H9 (cell line): ENCODE measurements at places on chromosomes 13 and 19. TPM values are rescaled to one million over a fixed set of nuclear protein-coding genes. Genes with fewer than 3 reads are reported as not detected.

Gene NDUFA3
- 174 and 188 TPM in 2 replicates for total RNA-seq

DNA sequence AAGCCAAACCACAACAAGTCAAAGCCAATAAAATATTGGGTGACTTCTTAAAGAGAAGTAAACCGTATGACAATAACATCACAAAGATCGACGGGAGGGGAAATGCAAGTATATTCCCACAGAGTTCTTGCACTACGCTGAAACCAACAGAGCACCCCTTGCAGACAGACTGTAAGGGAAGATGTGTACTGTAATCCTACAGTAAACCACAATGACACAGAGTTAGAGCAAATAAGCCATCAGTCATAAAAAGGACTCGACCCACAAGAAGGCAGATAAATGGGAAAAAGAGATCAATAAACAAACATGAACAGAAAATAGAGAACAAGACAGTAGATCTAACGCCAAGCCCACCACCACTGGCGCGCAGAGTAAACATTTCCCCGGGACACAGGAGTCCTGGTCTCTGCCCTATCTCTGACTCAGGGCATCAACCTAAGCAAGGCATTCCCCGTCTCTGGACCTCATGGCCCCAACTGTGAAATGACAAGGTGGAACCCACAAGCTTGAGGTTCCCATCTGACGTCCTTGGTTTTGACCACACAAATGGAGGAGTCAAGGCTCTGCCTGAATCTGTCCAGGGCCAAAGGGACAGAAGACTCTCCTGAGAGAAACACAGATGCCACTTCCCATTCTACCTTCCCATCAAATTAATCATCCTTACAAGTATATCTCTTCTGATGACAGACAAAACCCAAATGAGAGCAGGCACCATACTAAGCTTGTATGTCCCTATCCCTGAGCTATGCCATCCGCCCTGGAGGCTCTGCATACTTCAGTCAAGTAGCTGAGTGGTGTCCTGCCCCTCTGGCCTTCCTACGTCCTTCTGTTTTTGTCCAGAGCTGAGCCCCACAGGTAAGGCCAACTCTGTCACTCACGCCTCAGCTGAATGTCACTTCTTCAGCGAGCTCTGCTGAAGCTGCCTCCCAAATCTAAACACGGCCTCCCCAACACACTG is 15.0 kb downstream of the SAFB2 start:
- no peak for DNase-seq

DNA sequence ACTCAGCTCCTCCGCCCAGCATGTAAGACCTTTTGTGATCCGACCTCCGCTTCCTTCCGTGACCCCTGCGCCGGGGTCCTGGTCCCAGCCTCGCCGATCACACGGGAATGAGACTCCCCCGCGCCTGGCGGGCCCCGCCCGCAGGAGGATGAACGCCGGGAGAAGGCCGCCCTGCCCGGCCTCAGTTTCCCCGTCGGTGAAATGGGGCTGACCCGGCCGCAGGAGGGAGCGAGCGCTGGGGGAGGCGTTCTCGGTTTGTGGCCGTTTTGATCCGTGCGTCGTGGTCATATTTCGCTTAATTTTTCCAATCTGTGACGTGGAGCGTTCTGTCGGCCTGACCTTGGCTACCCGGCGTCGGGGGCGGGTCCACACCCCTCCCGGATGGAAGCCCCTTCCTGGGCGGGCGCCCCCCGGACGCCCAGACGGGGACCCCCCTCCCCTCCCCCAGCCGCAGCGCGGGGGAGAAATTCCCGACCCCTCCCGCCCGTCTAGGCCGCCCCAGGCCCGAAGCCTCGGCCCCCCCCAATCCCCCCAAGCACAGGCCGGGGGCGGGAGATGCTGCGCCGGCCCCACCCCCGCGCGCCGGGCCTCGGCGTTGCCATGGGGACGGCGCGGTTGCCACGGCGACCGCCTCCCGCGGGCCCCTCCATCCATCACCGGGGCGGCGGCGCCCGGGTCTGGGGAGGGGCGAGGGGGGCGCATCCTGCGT is 11.1 kb downstream of the PALM start:
- DNase-seq: no peak

DNA sequence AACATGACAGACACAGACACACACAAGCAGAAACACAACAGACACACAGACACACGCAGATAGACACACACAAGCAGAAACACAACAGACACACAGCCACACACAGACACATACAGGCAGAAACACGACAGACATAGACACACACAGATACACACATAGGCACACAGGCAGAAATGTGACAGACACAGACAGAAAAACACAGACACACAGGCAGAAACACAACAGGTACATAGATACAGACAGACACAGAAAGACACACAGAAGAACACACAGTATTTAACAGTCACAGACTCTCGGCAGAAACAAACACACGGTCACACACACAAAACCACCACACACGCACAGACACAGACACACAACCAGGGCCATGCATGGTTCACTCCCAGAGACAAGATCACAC is 905 bp downstream of the TBXA2R start:
- DNase-seq: no peak

Gene PPP1R37
- 29.9 and 33.6 TPM in 2 replicates for total RNA-seq

DNA sequence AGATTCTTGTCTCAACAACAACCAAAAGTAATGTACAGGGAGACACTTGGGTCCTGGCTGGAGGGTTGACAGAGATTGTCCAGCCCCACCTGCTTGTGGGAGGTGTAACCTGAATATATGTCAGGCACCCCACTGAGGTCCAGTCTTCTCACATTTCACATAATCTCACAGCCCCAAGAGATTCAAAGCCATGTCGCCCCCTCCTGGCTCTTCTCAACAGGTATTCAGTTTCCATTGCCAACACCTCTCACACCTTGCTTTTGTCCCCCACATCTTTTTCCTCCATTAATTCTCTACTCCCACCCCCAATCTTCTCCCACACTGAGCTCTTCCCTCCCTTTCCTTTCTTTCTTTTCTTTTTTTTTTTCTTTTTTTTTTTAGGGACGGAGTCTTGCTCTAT is 11.2 kb downstream of the UNC13A start:
- DNase-seq: no peak

GRCh38 chr13:29589234-29589633 is 6.3 kb downstream of the SLC7A1 start:
- DNase-seq: no peak

Gene KIR3DL2
- not detected in 2 replicates for total RNA-seq

DNA sequence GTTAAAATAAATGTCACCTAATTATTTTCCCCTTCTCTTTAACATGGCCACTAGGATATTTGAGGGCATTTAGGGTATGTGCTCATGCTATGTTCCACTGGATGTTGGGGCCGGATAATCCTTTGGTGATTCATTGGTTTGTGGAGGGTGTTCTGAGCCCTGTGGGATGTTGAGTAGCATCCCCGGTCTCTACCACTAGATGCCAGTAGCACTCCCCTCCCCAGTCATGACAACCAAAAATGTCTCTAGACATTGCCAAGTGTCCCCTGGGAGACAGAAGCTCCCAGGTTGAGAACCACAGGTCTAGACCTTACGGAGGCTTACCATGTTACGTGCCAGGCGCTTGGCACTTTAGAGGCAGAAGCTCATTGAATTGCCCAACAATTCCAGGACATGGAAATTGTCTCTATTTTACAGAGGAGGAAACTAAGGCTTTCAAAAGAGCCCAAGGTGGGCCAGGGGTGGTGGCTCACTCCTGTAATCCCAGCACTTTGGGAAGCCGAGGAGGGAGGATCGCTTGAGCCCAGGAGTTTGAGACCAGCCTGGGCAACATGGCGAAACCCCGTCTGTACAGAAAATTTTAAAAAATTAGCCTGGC is 14.1 kb downstream of the SHANK1 start:
- peak; percentile 67 for DNase-seq

DNA sequence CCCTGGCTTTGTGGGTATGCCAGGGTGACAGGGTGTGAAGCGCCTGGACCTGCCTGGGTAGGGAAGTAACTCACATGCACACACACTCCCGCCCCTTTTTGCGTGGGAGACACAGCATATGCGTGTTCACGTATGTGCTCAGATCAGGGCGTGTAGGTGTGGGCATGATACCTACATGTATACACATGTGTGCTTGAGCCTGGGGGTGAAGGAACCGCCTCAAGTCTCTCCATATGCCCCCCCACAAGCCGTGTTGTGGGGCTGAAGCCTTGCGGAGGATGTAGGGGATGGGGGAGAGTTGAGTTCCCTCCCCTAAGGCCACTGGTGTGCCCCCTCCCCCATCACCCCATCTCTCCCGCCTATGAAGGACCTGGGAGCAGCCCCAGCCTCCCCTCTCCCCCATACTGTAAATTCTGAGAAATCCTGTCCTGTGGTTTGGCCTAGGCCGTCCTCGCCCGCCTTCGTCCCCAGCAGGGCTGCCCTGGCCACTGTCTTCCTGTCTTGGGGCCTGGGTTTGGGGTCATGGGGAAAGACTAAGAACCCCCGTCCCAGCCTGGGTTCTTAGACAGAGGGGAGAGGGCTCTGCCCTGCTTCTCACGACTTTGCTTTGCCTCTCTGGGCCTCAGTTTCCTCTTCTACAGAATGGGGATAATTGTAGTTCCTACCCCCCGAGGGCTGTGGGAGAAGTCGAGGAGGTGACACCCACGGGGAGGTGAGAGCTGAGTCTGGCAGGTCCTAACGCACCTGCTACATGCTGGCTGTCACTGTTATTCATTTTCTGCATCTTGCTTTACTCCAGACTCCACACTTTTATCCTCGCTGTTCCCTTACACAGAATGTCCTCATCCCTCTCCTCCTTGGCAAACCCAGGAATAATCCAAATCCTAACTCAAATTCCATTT is 14.3 kb downstream of the ACTL9 start:
- no peak for DNase-seq

DNA sequence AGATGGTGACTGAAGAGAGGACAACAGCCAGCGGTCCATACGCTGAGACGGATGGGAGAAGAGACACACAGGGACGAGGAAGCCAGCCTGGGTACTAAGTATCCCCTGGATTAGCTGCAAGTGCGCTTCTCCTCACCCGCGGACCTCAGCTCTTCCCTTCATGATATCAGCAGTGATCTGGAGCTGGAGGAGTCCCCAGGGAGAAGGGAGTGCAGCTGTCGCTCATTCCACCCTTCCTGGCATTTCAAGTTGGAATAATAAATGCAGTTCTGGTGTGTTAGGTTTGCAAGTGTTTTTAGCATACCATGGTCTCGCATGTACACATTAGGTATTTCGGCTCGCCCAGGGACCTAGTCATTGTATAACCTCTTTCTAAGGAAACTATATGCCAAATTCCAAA is 88.5 kb upstream of the C1QTNF9B start:
- DNase-seq: no peak

DNA sequence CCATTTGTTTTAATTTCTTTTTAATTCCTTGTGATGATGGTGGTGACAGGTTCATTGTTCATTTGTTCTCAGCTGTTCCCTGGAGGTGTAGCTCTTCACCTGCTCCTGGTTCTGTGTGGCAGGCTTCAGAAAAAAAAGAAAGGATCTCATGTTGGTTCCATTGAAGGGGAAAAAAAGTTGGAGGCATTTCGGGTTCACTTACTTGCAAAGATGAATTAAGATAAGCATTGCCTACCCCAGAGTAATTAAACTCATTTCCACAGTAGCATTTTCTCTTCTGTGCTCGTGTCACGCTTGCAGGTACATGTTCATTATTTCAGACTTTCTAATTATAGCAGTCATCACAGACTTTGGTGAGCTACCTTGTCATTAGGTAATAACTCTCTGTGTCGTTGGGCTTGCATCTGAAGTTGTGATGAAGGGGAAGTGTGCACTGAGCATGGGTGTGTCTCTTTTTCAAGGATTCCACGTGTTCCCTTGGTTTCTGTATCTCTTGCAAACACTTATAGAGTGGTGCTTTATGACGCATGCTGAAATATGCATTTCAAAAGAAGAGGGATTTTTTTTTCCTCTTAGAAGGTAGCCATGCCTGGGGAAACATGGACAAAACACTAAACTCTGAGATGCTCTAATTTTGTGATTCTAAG is 69.1 kb downstream of the MTUS2 start:
- no peak for DNase-seq

DNA sequence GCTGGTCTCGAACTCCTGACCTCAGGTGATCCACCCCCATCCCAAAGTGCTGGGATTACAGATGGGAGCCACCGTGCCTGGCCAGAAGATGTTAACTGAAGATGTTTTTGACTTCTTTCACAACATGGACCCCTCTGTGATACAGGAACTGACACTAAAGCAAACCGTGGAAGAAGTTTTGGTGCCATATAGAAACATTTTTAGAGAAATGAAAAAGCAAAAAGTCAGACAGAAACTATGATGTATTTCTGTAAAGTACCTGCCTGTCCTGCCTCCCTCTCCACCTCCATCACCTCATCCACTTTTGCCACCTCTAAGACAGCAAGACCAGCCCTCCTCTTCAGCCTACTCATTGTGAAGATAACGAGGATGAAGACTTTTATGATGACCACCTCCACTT is 11.3 kb downstream of the FBXO27 start:
- no peak for DNase-seq

DNA sequence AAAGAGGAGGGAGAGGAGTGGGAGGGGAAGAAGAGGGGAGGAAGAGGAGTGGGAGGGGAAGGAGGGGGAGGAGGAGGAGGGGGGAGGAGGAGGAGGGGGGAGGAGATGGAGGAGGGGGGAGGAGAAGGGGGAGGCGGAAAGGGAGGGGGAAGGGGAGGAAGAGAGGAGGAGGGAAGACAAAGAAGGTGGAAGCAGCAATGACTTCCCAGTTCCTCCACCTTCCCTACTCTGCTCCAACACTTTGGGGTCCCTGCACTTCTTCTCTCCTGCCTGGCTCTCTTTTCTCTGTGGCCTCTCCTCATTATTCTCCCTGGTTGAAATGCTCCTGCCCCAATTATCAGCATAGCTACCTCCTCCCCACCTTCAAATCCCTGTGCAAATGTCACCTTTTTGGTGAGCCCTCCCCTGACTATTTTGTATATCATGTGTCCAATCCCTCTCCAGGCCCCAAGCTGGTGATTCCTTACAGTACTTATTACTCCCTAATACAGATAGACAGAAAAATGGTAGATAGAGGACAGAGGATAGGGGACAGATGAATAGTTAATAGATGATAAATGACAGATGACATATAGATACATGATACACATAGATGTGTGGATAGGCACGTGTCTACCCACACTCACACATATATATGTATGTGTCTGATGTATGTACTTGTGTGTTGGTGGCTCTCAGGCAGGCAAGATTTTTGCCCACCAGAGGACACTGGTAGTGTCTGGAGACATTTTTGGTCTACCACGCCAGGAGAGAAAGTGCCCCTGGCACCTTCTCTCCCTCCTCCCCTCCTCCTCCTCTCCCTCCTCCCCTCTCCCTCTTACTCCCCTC is 25.2 kb downstream of the NLRP9 start:
- DNase-seq: no peak

Gene KIR3DL1
- not detected in 2 replicates for total RNA-seq

Gene CYP4F12
- total RNA-seq: not detected in 2 replicates

GRCh38 chr19:8113017-8113416 is 36.4 kb downstream of the FBN3 start:
- DNase-seq: no peak

DNA sequence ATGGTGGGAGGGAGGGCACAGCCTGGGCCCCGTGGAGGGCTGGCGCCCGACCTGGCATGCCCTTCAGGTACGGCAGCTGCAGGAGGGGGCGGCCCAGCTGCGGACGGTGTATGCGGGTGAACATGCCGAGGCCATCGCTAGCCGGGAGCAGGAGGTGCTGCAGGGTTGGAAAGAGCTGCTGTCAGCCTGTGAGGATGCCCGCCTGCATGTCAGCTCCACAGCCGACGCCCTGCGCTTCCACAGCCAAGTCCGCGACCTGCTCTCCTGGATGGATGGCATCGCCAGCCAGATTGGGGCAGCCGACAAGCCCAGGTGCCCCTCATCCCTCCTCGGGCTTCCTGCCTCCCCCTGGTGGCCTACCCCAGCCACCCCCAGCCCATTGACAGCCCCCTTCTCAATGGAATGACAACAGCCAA is 16.6 kb upstream of the SHKBP1 start:
- DNase-seq: no peak
